Activated CD4-positive, alpha-beta T cell treated with anti-CD3 and anti-CD28 coated beads, Interleukin-2, amount 10 ng/mL, durations not matched to agents 7 days and 5 days (primary cell): ENCODE measurements at places on chromosomes 11 and 22. TPM values are rescaled to one million over a fixed set of nuclear protein-coding genes. Genes with fewer than 3 reads are reported as not detected.

- no peak for DNase-seq
These were observed 2.0 kb upstream of the KRTAP5-10 start for GRCh38 chr11:71563406-71563805.

The TBX10 gene
- total RNA-seq, result not detected

- no peak for DNase-seq
These were observed 5.5 kb downstream of the CERK start for GRCh38 chr22:46732513-46732912.

The HEPN1 gene
- total RNA-seq, result not detected

GRCh38 chr22:21858025-21858764, 9.2 kb downstream of the MAPK1 start:
- no peak for DNase-seq

- no peak for DNase-seq
These were observed 36.2 kb downstream of the PISD start for GRCh38 chr22:31625661-31626426.

- DNase-seq, result no peak
These were observed 31.2 kb downstream of the IL18 start for GRCh38 chr11:112132737-112133136.

DNA sequence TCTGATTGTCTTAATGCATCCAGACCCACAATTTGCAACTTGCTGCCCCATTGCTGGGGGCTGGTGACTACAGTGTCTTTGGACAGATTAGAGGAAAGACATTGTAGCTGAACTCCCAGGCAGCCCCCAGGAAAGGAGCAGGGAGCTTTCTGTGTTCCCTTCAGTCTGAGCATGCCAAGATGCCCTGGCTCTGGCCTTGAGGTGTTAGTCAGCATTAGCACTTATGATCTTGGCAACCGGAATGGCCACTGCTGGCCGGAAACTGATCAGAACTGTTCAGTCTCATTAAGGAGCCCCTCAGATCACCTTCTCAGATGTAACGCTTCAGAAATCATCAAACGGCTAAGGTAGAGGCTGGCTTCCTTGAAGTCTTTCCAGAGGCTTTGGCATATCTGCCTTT, 195.2 kb downstream of the NAV2 start:
- DNase-seq, result no peak

DNA sequence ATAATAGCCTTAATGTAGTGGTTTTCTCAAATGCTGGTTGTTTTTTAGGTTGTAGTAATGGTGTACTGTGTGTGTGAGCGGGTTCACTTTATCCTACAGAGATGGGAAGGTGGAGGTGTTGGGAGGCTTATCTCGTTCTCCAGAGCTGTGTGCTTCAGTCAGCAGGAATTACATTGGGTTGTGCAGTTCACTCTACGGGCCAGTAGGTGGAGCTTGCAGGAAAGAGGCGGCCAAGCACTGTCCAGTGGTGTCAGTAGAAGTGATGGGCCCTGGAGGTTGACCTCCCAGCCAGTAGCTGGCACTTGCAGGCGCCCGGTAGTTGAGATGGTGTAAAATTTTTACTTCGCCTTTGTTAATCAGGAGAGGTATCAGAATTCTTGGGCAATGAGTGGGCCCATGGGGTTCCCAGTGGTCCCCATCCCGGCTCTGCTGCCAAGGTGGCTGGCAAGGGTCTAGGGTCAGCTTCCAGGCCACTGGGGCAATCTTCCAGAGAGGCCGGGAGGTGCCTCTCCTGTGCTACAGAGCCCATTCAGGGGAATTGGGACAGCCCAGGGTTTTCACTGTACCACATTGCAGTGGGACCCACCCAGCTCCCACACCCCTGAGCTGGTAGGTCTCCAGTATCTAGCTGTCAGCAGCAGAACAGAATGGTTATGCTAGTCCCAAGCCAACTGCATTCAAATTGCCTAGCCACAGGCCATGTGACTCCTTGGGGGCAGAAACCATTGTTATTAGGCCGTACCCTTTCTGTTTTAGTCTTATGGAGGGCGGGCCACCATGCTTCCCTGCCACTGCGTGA, 43.9 kb downstream of the BIRC2 start:
- peak; percentile 61 for DNase-seq

DNA sequence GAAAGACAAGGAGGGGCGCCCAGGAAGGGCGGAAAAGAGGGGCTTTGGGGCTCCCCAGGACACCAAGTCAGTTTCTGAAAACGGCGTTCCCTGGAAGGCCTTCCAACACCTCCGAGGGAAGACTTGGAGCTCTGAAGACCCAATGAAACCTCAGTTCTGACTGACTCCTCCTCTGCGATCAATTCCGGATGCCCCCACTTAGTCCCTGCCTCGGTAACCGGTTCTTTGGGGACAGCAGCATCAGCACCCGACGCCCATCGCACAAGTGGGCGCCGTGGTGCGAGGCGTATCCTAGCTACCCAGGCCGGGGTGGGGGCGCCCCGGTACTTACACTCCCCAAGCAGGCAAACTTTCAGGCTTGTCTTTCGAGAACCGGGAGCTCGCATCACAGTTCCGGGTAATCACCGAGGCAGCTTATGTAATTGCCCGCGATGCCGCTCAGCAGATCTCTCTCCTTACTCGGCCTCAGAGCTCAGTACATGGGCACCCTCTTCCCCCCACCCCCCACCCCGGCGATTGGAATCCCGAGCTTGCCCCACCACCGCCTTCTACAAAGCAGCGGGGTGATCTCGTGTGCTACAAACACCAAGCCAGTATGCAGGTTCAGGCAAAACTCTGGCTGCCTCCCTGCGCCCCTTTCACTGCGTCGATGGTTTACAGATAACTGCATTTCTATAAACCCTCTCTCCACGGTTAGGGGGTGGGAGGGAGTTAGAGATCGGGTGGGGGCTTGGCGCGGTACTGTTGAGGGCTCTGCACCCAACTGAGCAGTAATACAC, 2.0 kb downstream of the TENM4 start:
- DNase-seq, result no peak

DNA sequence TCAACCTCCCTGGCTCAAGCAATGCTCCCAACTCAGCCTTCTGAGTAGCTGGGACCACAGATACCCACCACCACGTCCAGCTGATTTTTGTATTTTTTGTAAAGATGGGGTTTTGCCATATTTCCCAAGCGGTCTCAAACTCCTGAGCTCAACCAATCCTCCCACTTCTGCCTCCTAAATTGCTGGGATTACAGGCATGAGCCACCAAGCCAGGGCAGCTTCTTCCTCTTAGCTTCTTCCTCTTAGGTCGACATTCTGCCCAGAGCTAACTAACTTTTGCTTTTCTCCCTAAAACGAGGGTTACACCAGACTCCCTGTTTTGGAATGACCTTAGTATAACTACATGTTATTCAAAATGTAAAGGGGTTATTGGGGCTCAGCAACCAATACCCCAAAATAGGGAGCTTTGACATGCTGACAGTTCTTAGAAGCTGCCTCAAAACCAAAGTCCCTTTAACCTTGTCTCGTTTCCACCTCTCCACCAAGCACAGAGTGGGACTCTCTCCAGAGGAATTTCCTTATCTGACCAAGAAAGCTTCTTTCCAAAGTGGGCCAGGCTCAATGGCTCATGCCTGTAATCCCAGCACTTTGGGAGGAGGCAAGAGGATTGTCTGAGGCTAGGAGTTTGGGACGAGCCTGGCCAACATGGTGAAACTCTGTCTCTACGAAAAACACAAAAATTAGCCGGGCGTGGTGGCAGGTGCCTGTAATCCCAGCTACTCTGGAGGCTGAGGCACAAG, 7.0 kb downstream of the HPS5 start:
- no peak for DNase-seq

DNA sequence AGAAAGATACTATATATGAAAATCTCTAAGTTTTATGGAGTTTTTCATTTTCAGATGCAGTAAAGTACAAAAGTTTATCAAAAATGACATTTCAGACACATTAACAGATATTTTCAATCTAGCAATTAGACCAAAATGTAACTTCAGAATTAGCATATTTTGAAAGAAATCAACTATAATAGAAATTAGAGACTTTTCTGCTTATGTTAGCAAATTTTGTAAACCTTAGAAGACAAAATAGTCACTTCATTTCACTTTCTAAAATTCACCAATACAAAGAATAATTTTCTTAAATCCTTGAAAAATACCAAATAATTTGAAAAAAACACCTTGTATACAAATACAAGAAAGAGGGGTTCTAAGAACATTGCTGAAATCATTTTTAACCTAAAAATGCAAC, 135.8 kb upstream of the FIBIN start:
- no peak for DNase-seq

The DLG2 gene
- 1.1 TPM for total RNA-seq

GRCh38 chr11:47408598-47409439, 429 bp downstream of the SLC39A13 start:
- no peak for DNase-seq

DNA sequence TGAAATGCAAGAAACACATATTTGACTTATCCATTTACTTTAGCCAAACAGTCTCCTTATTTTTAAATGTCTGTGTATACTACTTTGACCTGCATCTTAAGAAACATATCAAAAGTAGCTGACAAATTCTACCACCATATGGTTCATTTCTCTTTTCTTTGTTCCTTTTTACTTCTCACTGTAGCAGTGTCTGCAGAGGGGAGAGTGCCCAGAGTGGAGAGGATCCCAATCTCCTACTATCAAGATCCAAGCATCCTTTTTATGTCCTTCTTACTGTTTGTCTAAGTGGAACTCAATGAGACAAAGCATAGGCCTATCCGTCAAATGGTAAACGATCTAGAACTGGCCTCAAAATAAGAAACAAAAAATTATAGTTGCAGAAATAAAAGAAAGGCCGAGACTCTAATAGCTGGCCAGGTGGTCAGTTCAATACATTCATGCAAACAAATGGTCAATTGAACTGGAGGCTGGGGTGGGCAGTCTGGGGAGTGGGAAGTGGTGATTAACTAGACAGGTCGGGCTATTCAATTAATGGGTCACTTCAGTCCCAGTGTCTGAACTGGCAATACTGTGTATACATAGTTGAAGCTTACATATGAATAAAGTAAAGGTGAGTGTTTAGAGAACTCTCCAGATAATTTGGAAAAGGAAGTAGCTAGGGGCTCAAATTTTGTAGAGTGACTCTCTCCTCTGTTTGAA, 149.1 kb downstream of the MAML2 start:
- DNase-seq, result no peak

DNA sequence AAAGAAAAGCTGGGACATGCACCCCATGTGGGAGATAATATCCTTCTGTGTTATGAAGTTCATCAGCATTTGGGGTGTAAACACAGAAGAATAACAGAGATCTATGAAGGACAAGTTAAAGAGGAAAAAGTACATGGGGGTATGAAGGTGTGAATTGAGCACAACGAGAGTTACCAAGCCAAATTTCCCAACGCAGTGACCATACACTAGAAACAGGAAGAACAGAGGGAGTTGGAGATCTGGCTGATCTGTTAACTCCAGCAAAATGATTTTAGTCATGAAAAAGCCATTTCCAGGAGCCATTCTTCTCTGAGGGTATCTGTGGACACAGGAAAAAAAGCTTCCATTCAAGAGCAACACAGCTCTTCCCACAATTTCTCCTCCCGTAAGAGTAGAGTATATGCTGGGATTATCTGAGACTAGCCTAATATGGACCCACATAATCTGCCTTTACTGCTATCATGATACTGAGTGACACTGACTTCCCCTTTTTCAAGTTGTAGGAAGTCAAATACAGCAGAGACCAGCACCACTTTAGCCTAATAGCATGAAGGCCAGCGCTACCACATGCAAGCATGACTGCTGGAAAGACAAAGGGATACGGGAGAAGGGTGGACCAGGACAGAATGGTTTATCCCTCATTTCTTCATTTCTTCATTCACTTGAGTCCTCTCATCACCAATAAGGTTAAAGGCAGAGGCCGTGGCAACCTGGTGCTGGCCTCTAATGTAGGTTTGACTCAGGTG, 19.6 kb upstream of the OR8D2 start:
- DNase-seq, result no peak

GRCh38 chr11:117827521-117828511, 3.3 kb upstream of the FXYD2 start:
- no peak for DNase-seq

The ENTHD1 gene
- 0.21 TPM for total RNA-seq

- no peak for DNase-seq
These were observed 33.5 kb downstream of the WEE1 start for GRCh38 chr11:9606809-9607510.

DNA sequence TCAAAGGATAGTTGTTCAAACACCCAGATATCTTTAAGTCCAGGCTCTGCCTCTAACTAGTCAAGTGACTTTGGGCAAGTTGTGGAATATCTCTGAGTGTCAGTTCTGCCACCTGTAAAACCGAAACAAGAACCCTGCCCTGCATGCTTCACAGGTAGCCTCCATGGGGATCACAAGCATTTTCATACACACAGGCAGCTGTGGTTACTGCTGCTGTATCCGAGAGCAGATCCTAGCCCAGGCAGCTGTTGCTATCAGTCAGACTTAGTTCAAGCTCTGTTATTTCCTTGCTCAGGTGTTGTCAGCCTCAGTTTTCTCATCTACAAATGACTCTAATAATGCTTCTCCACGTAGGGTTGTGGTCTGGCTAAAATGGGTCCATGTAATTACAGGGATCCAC, 6.5 kb upstream of the RASD2 start:
- DNase-seq, result no peak

The MEI1 gene
- total RNA-seq, result 60.0 TPM

The KLHL35 gene
- 0.50 TPM for total RNA-seq

DNA sequence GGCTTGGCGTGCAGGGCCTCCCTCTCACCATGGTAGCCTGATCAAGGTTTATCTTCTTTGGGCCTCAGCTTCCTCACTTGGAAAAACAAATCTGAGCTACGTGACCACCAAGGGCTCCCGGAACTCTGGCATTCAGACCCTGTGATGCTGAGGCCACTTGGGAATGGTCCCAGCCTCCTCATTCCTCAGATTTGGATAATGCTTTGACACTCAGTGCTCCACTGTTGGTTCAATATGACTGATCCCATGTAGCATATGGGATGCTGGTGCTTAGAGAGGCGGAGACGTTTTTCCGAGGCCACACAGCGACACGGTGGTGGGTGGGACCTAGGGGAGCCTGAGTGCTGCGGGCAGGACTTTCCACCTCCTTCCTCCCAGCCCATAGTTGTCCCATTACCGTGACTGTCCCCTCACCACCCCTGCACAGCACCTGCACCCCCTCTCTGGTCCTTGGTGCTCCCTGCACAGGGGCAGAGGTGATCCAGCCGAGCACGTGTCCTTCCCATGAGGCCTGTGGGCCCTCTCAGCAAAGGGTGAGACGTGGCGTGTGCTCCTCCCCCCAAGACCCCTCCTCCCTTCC, 23.1 kb downstream of the MB start:
- no peak for DNase-seq

- no peak for DNase-seq
These were observed 14.7 kb upstream of the APLP2 start for GRCh38 chr11:130054966-130055365.

- peak; percentile 64 for DNase-seq
These were observed 2.6 kb upstream of the HPX start for GRCh38 chr11:6443269-6444003.

GRCh38 chr22:47994601-47995263, 1232.3 kb downstream of the TBC1D22A start:
- no peak for DNase-seq

- no peak for DNase-seq
These were observed 904.5 kb downstream of the DLG2 start for GRCh38 chr11:84722583-84723108.

- DNase-seq, result no peak
These were observed 49.3 kb upstream of the WNT7B start for GRCh38 chr22:46025973-46026898.
